Activated T-helper 1 cell treated with anti-CD3 and anti-CD28 coated beads, Interleukin-2, amount 50 U/mL, for 16 hours (primary cell): ENCODE measurements at places on chromosomes 4 and X.

DNA sequence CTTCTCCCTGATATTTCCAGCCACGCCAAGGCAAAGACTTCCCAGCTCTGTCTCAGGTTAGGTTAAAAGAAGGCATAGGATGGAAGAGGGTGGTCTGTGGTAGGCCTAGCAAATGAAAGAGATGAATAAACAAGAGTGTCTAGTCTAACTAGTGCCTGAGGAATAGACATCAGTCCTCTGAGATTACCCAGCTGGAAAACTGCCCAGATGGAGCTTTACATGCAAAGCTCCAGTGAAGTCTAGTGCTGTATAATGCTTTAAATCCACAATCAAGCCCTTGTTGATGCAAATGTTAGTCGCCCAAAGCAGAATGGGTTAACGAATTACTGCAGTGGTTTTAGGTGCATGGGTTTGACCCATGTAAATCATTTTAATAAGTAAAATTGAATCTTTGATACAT, 24.8 kb upstream of the GUCY1B1 start:
- no peak for DNase-seq

DNA sequence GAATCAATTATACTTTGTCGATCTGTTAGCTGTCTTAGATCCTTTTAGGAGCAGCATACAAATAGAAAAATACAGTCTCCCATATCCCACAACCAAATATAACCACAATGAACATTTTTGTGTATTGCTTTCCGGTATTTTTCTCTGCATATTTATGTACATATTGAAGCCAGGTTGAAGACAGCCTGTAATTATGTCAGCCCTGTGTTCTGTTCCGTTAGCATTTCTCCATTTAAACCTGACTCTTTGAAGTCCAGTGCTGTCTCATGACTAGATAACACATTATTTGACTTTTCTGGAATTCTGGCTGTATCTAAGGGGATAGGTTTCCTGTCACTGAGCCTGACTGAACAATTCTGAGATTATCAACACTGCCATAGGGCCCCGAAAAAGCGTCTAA, 4.0 kb upstream of the SLC34A2 start:
- DNase-seq = no peak

- no peak for DNase-seq
Measured at GRCh38 chrX:65587616-65588526, 53.3 kb upstream of the LAS1L start.

DNA sequence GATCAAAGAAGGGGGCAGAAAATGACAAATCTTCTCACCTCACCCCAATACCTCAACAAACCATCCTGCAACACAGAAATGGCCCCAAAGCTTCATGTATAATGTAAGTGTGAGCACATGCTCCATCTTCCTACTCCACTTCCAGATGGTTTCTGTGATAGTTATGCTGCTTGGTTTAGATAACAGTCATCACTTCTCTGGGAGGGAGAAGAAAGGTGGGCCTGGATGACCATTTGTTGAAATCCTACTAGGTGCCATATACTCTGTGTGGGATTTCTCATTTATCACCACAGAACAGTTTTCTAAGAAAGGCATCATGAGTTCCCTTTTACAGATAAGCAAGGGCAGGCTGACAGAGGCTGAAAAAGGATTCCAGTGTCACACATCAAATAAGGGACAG, 31.3 kb upstream of the NXF3 start:
- no peak for DNase-seq

GRCh38 chr4:153153339-153153871, 50.8 kb upstream of the TRIM2 start:
- DNase-seq = peak; percentile 49

DNA sequence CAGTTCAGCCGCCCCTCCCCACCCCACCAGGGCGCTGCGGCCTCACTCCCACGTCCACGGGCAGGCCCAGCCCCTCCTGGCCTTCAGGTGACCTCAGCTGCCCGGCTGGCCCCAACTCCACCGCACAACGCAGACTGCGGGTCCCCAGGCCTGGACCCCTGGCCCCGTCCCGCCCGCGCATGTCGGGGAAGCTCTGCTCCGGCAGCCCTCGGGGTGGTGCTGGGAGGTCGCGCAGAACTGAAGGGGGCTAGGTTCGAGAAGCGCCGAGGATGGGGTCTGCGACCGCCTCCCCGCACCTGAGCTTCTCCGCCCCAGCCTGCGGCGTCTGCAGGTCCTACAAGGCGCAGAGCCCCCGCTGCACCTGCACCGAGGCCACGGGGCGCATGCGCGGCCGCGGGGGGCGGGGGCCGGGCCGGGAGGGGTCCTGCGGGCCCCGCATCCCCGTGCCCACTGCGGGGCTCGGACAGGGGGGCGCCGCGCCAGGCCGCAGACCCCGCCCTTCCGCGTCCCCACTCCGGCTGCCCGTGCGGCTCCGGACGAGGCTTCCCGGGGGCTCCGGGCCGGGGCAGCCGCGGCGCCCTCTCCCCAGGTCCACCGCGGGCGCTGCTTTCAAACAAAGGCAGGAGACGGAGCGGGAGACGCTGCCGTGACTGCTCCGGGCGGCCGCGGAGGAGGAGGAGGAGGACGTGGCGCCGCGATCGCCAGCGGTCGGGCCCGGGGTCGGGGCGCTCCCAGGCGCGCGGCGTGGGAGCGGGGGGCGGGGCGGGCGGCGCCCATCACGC, 672 bp upstream of the NAT8L start:
- no peak for DNase-seq

DNA sequence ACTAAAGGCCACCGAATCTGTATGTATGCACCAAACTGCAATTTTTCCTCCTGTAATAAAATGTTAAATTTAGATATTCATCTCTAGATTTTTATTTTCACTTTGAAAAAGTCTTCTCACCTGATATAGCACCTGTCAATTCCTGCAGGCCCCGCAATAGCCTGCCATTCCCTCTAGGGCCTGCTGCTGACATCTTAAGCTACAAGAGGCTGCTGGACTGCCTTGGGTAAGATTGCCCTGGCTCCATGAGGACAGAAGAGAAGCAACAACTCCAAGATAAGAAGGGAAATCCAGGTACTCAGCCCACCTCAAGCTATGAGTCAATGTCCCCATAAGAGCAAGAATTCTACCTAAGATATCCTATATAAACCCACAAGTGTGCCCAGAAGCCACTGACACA, 230.2 kb upstream of the AGTR2 start:
- DNase-seq = no peak

DNA sequence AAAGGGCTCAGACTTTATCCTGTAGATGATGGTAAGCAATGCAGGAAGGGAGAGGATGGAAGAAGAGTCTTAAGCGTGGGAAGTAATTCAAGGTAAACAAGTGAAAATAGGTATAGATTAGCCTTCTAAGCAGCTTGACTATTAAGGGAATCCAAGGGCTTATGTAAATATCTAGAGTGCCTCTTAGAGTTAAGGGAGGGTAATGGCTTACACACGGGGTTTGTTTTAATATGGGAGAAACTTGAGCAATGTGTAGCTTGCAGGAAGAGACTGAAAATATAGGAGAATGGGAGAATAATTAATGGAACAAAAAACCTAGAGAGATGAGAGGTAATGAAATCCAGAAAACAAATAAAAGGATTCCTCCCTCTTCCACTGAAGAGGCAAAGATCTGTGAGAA, 12.8 kb upstream of the SAP30 start:
- no peak for DNase-seq

DNA sequence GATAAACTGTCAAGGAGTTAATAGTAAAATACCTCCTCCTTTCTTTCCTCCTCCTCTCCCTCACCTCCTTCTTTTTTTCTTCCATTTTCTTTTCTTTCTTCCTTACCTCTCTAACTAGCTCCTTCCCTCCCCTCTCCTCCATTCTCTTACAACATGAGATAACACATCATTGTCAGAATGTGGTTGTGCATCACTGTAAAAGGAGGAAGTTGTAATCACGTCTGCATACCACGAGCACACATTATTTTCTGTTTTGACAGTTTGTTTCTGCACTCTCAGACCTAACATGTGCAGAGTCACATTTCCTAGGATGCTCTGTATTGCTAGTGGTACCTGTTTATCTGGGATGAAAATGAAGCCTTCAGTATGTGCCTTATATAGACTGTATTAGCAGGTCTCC, 9.1 kb downstream of the SLIT2 start:
- DNase-seq = no peak

DNA sequence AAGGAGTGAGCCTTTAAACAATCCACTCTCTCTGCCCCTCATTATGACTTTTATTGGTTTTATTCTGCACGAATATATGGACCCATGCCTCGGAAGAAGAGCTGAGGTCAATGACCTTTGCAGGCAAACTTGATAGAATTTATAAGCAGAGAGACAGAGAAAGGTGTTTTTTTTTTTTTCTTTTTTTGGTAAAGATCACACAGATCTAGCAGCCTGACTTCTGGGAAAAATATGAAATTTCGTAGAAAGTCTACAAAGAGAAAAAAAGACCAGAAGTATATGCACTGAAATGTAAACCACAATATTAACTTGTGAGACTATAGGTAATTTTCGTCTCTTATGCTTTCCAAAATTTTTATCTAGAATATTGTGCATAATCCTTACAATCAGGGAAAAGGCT, 61.6 kb downstream of the LEF1 start:
- DNase-seq = no peak

GRCh38 chrX:48728653-48729052, 32.1 kb downstream of the SUV39H1 start:
- DNase-seq = no peak

DNA sequence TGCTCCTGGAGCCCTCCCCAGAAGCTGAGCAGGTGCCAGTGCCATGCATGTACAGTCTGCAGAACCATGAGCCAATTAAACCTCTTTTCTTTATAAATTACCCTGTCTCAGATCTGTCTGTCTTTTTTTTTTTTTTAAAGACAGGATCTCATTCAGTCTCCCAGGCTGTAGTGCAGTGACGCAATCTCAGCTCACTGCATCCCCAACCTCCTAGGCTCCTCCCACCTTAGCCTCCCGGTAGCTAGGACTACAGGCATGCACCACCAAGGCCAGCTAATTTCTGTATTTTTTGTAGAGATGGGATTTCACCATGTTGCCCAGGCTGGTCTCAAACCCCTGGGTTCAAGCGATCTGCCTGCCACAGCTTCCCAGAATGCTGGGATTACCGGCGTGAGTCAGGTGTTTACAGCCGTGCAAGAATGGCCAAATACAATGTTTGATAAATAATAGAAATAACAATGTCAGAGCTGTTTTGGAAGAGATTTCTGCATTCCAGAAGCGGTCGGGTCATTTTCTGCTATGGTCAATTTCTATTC, 68.8 kb downstream of the SLC2A9 start:
- DNase-seq = no peak

DNA sequence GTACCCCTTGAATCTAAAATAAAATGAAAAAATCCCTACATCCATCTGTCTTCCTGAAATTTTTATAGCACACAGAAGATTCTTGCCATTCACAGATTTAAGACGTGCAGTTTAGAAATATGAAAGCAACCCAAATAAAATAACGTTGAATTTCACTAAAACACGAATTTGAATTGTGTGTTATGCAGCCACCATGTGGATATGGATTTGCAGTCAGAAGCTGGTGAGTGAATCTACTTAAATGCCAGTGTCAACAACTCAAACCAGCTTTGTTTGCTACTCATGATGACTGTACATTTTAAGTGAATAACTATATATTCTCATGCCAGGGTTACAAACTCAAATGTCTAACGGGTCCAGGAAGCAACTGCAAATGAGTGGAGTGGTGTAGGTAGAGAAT, 173.0 kb upstream of the HAND2 start:
- no peak for DNase-seq

GRCh38 chr4:165505958-165506837, 127.4 kb downstream of the CPE start:
- DNase-seq = no peak

DNA sequence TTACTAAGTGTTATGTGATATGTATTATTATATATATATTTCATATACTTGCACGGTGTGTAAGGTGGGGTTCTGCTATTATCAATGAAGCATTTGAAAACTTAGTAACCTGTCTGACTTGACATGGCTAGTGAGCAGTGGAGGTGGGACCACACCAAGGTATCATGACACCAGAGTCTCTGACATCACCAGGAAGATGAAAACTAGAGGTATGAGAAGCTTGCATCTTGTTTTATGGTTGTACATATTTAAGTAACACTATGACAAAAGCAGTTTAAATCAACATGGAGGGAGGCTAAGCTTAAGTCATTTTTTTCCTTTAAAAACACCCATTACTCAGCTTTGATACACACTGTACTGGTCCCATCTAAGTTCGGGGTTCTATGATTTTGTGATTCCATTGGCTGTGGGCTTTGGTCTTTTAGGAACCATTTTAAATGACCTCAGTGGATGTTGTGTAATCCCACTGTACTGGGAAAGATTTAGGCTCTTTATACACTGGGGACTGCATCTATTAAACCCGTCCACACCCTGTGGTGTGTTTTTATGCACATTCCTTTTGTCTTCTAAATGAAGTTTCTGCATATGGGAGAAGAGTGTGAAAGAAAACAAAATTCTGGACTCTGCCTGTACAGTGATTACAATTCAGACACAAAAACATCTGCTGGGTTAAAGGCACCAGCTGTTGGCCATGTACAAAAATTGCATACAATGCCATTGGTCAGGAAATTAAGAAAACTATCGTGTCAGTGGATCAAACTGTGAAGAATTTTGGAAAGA, 570.6 kb downstream of the SPRY1 start:
- DNase-seq = no peak

DNA sequence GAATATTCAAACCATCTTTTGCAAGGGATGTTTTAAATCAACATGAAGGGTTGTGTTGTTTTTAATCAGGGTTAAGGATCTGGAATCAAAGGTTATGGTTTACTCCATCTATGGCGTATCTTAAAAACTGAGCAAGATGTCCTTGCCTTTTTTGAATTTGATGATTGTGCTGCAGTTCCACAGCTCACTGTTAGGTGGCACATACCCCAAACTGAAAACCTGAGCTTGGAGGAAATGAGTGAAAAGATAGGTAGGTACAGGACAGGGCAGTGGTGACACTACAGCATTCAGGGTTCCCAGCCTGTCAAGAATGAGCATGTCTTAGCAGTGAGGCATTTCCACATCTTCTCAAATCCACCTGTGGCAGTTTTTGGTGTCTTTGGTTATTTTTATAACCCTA, 13.1 kb upstream of the EOLA1 start:
- DNase-seq = no peak

DNA sequence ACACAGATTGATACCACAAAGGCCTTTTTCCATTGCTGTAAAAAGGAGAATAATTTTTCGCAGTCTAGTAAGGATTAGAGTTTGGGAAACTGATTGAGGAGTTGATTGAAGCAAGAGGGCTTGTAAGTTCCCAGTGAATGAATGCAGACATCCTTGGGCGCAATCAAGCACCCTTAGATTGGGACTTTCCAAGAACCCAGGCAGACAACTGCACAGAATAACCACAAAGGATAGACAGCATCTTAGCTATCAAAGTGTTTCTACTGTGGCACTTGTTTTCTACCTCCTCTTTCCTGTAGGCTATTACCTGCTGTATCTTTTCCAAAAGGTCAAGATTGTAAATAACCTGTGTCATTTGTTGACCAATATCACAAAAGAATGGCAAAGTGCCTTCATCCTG, 2.6 kb downstream of the COX18 start:
- no peak for DNase-seq

- no peak for DNase-seq
Measured at GRCh38 chr4:159395693-159396092, 292.8 kb downstream of the RAPGEF2 start.

GRCh38 chr4:96154676-96155075, 314.8 kb downstream of the PDHA2 start:
- no peak for DNase-seq
